Gastrocnemius medialis (tissue), 4 donors: ENCODE measurements at places on chromosomes 12 and 14.

- DNase-seq = no peak
Observed at GRCh38 chr12:132453361-132454192, 36.4 kb upstream of the FBRSL1 start.

GRCh38 chr14:96162741-96163140, 41.9 kb upstream of the BDKRB2 start:
- no peak for DNase-seq

- no peak for DNase-seq
Observed at GRCh38 chr12:3559601-3560294, 68.7 kb downstream of the PRMT8 start.

DNA sequence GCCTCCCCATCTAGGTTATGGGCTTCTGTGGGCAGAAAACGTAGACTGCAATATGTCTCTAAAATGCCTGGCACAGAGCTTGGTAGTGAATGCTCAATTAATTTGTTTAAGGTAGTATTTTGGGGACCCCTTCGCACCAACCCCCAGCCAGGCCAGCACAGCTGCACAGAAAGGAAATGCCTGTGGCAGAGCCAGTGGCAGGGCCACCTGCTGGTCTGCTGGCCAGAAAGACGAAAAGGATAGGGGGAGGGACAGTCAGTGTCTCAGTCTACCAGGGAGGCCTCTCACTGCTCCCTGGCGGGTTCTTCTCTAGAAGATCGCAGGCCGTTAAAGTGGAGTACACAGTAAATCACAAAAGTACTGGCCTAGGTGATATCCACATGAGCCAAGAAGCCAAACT, 3.5 kb downstream of the RAB15 start:
- no peak for DNase-seq
